HCEC 1CT (cell line): ENCODE measurements at places on chromosomes 5 and 9.

GRCh38 chr9:73370053-73370452 lies 218.4 kb downstream of the ANXA1 start:
- DNase-seq, result no peak

DNA sequence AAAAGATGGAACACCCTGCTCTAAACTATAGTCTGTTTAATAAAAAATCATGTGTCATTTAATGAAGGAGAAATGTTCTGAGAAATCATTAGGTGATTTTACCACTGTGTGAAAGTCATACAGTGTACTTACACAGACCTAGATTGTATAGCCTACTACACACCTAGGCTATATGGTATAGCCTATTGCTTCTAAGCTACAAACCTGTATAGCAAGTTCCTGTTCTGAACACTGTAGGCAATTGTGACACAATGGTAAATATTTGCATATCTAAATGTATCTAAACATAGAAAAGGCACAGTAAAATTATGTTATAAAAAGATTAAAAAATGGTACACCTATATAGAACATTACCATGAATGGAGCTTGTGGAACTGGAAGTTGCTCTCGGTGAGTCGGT lies 40.6 kb downstream of the EFNA5 start:
- no peak for DNase-seq

DNA sequence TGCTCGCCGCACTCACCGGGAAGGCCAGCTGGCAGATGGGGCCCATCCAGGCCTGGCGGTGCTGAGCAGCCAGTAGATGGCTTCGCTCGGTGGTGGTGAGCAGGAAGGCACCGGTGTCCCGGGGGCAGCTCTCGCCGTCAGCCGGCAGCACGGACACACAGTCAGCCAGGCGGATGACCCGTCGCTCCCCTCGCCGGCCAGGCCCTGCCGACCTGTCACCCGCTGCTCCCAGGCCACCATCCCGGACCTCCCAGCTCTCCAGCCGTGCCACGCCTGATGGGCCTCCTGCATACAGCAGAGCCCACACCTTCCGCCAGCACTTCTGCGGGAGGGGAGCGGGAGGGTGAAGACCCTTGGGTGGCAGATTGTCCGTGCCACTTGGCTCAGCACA lies 1.4 kb downstream of the DOK3 start:
- DNase-seq, result no peak

DNA sequence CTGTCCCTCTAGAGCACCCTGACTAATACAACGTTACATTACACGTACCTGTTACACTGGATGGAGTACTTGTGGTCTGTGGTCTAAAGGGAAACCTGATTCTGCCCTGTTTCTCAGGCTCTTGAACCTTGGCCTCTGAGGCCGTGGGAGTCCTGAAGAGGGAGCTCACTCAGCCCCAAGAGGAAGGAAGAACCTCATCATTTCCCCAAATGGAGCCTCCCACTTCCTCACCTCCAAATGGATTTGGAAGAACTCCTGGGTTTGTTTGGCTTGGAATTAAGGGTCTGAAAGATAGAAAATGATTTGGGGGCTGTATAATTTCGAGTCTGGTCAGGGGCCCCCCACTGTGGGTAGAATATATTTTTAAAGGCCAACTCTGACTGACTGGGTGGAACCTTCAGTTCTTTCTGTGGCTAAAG lies 200.2 kb downstream of the SEMA6A start:
- DNase-seq, result no peak

- no peak for DNase-seq
These were observed 294.7 kb downstream of the ZSWIM6 start for GRCh38 chr5:61626639-61627282.

DNA sequence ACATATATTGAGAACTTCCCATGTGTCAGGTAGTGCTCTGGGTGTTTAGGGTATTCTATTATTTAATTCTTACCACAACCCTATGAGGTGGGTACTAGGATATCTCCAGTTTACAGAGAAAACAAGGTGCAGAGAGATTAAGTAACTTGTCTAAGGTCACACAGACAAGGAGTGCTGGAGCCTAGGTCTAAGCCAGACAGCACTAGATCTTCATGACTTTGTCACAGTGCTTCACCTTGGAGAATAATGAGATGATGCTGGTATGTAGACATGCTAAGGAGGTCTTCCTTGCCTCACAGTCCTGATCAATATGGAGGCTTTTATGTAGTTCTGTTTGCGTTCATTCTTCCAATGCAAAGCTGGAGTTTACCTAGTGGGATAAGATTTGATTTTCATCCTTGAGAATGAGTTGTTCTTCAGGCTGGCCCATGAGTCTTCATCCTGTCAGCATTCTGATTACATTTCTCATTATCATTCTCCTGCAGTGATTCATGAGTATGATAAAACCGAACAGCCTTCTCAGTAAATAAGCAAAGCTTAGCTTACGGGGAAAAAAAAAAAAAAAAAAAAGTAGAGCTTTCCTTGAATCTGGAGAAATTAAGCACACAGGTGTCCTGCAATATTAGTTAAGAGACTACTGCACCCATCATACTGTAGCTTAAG lies 176.3 kb downstream of the C9orf152 start:
- DNase-seq, result peak; percentile 94

DNA sequence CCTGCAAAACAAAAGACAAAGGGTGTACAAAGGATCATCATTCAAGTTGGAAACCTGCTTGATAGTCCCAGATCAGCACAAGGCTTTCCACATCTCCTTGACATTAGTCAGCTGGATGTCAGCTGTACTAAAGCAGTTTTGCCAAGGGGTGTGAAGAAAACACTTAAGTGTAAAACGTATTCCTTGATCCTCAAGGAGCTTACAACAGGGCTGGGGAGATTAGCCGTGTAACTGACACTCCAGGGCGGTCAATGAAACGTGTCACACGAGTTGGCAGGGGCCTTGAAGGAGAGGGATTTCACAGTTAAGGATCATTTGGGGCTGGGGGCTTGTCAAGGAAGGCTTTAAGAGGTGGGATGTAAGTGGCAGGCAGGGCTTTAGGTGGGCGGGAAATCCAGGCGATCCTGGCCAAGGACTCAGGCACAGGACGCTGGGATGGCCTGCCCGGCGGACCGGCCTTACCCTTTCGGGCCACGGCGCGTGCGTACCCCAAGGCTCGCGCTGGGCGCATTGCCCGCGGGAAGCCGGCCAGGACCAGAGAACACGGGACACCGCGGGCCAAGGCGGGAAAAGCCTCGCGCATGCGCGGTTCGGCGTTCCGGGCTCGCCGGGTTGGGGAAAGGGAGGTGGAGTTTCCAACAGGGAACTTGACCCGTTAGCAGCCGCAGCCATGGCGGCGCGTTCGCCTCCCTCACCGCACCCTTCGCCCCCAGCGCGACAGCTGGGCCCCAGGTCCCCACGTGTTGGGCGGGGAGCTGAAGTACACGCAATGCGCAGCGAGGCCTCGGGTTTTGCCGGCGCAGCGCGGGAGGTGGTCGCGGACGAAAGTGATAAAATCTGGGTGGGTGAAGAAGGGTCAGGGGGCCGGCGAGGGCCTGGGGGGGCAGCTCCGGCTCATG lies at the start of gene CNTLN:
CNTLN (plus strand) TSS at position 645 of the 899 bp plus-strand sequence; CDS start at position 671, 26 bp downstream.
- DNase-seq, result peak; percentile 84

DNA sequence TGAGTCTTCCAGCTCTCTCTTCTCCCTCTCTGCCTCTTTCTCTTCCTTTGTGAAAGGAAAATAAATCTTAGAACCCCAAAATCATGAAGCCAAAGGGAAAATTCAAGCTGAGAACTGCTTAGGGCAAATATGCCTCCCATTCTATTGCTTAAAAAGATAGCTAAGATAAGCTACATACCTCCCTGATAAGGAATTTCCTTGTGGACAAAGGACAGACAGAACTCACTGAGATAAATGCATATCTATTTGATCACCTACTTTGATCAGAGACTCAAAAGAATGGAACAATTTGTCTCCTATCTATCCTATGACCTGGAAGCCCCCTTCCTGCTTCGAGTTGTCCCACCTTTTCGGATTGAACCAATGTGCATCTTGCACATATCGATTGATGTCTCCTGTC lies 220.6 kb upstream of the NMUR2 start:
- no peak for DNase-seq

DNA sequence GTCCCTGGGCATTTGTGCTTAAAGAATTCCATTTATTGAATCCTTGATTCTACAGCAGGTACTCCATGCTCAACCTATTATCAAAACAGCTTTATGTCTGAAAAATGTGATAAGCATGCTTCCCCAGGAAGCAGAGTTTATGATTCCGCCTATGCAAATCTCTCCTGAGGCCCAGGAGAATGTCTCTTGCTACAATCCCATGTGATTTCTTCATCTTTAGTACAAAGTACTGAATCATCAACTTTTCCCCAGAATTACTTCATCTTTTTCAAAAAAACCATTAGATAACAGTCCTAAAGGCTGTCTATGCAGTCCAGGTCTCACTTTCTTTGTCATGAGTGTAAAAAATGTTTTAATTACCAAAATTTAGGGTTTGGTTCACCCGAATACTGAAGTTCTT lies 130.2 kb upstream of the ADAMTSL1 start:
- peak; percentile 61 for DNase-seq

DNA sequence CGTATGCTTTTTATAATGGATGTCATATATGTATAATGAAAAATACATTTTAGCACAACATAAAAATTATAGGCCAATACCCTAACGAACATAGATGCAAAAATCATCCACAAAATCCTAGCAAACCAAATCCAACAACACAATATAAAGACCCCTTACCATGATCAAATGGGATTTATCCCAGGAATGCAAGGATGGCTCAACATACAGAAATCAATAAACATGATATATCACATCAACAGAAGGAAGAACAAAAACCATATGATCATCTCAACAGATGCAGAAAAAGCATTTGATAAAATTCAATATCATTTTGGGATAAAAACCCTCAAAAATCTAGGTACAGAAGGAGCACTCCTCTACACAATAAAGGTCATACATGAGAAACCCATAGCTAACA lies 27.7 kb downstream of the VAV2 start:
- no peak for DNase-seq

DNA sequence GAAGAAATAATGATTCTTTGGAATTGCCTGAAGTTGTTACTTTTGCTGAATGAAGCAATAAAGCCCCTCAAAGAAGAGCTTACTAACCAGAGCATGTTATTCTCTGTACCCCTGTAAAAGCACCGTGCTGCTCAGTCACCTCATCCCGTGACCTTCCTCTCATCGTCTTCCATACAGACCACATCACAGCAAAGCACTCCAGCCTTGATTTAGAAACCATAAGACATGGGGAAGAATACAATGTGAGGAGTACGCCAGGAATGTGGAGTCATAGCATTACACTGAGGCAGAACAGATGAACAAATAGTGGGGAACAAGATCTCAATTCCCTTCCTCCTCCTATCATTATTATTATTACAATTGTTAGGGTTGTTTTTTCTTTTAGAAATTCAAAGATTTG lies 49.1 kb downstream of the ERAP1 start:
- peak; percentile 45 for DNase-seq

- DNase-seq, result no peak
These were observed 101.6 kb downstream of the FSTL4 start for GRCh38 chr5:133510634-133511262.

- no peak for DNase-seq
These were observed 675.9 kb upstream of the ZNF608 start for GRCh38 chr5:125422342-125422741.

GRCh38 chr5:89849830-89850512 lies 559.6 kb downstream of the CETN3 start:
- DNase-seq, result no peak

DNA sequence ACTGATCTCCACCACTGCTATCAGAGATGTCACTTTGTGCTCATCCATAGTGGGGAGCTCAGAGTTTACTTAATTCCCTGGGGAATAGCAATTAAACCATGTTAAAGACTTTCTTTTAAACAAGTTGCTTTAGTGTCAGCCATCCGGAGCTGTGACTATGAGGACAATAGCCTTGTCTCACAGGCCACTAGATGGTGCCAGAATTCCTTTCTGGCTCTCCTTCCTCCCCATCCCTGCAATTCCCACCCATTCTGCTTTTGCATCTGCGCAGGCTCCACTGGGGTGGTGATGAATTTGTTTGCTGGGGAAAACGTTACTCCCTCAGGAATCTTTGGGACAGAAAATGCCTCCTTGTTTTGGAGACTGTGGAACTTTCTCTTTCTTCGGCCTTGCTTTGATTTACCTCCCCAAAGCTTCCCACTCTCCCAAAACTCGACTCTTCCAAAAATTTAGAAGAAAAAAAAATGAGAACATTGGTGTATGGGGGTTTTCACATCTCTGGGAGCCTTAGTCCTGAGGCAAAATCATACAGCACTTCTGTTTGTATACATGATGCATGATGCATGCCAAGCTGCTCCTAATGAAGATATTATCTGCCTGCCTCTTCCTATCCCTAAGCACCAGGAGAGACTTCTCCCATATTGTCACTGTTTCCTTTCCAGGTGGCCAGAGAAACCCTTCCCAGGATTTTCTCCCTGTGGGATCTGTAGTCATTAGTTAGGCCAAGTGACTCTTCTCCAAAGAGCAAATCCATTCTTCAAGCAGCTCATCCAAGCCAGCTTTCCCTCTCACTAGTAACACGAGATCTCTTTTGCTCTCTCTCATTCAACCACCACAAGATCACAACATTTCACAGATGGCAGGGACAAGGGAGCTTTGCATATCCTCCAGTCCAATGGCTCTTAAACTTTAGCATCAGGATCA lies 466.1 kb downstream of the TLR4 start:
- DNase-seq, result peak; percentile 7

GRCh38 chr9:96126321-96126881 lies 175.6 kb downstream of the HSD17B3 start:
- no peak for DNase-seq

DNA sequence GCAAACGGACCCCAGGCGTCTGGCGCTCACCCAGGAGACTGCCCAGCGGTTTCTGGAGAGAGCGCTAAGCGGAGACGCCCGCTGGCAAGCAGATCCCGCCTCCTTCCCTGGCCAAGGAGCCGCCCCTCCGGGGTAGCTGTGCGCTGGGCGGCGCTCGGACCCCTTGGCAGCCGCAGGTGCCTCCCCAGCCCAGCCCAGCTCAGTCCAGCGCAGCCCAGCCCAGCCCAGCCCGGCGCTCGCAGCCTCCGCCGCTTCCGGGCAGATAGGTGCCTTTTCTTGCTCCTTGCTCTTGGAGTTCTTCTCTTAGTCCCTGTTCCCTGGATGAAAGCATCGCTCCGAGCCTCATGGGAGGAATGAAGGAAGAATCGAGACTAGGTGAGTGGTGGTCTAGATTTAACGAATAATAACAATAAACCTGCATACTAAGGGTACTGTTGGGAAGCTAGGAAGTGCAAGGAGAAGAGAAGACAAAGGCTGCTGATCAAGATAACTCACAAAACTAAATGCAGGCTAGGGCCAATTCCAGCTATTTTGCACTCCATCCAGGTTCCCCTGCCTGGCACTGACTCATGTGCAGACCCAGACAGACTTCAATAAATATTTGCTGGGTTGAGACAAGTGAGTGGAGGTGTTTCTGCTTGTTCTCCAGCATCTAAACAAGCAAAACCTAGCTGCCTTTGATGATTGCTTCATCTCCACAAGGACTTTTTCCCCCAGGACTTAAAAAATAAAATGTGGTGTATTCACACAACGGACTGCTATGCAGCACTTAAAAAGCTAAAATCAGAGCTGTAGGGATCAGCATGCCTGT lies at the start of gene STK32A:
STK32A (plus strand) TSS at position 202 of the 811 bp plus-strand sequence. CDS start 4,609 bp downstream, outside the sequence.
- DNase-seq, result no peak
